Activated CD8-positive, alpha-beta memory T cell treated with anti-CD3 and anti-CD28 coated beads for 48 hours (primary cell): ENCODE measurements at places on chromosomes 2 and 18.

DNA sequence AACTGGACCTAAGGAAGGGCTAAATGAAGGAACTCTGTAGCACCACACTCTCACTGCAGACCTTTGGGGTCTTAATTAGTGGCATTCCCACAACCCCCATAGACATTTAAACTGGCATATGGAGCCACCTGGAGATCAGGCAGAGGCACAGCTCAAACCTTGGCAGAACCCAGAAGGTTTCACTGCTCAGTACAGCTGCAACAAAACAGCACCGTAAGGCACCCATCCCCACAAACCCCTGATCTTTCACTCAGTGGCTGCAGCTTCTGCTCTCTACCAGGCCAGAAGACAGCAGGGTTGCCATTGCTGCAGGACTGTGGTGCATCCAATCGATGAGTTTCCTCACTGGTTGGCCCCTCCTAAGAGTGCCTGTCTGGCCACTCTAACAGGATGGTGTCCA lies 361.6 kb upstream of the VRK2 start:
- DNase-seq: no peak

DNA sequence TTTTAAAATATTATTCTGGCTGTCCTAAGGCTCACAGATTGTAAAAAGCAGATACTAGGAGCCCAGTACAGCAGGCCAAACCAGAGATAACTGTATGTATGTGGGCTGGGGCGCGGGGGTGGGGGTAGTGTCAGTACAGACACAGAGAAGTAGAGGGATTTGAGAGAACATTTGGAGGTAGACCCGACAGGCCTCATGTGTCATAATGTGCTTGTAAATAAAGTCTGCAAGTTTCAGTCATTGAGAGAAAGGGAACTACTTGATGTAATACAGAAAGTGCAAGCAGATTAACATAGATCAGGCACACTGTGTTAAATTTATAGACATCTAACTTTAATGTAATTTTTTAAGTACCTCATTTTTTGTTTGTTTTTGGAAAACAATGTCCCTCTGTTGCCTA lies 7.4 kb upstream of the POLI start:
- DNase-seq: no peak

GRCh38 chr18:48627216-48627615 lies 88.4 kb downstream of the CTIF start:
- DNase-seq: no peak

DNA sequence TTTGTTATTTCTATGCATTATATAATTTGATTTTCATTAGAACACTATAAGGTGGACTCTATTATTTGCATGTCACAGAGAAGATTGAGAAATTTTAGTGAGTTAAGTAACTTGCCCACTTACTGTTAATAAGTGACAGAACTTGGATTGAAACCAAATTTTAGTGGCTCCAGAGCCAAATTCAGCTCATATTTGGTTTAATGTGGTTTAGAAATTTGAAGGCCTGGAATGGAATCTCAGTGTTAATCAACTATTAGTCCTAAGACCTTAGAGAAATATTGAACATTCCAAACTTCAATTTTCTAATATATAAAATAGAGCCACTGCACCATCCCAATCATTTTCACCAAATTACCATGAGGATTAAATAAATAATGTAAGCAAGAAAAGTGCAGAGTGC lies 281.6 kb downstream of the ZNF385B start:
- DNase-seq: no peak

DNA sequence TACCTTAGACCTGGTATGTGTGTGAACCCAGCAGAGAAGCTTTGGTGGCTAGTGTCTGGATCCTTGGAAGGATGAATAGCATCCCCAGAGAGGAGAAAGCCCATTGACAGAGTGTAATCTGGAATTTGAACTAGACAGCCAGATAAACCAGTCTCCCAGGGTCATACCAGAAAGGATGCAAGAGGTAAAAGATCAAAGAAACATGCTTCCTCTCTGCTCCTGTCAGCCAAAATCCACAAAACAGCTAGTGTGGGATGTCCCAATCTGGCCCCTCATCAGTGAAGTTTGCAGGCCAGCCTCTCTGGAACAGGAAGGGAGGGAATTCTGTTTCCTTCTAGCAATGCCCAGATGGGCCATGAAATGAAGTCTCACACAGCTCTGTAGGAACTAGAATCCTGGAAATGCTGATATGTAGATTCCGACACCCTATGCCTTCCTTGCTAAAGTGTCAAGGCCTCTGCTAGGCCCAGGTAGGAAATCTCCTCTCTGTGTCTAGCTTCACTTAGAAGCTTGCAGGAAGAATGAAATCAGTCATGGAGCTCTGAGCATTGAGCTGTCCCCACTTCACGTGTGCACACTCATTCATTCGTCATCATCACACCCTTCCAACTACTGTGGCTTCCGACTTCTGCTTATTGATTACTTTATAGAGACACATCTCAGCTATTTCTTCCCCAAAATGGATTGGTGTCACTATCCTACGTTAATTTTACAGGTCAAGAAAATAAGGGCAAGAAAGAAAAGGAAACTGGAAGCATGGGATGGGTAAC lies 38.0 kb downstream of the EVA1A start:
- no peak for DNase-seq

DNA sequence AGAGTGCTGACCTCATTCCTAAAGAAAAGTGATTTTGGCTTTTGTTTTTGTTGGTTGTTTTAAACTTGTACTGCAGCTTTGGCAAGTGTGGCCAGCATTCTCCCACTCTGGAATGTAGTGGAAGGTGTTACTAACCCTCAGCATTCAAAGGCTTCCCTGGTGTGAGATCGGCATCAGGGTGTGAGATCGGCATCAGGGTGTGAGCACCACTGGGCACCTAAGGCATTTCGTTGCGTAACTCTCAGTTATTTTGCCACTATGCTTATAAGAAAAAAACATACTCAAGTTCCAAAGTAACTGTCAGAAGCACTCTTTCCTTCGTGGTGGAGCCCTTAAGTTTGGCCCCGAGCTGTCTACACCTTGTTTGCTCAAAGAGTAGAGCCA lies 1.7 kb downstream of the CYBRD1 start:
- DNase-seq: no peak

DNA sequence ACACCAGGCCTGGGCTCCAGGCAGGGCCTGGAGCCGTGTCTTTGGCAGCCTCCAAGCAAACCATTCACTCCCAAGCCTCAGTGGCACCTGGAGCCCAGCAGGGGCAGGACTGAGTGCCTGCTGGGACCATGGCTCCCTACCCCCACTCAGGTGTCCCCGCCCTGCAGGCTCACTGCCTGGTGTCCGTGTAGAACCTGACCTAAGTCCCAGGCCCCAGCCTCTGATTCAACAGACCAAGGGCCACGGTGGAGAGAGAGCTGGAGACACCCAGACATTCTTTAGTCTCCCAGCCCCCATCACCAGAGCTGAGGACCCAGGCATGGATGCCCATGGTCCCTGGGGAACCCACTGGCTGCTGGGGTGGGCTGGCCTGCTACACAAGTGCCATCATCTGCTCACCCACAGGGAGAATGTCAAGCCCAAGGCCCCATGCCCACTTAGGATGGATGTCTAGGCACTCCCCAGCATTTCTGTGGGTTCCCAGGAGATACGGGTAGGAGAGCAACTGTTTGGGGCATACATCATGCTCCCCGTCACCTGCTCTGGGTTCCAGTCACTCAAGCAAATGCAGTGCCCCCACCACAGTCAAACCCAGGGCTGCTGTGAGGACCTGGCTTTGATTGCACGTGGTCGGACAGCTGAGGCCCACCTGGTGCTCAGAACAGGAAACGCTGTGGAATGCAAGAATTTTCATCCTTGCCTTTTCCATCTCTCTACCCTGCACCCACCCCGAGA lies 42.9 kb upstream of the ATG16L1 start:
- no peak for DNase-seq

- DNase-seq: no peak
Measured at GRCh38 chr2:162232671-162233070, 10.6 kb downstream of the FAP start.

- no peak for DNase-seq
Measured at GRCh38 chr2:12895017-12895416, 178.3 kb downstream of the TRIB2 start.
